ENCODE measurements at places on chromosomes 2 and 18.

DNA sequence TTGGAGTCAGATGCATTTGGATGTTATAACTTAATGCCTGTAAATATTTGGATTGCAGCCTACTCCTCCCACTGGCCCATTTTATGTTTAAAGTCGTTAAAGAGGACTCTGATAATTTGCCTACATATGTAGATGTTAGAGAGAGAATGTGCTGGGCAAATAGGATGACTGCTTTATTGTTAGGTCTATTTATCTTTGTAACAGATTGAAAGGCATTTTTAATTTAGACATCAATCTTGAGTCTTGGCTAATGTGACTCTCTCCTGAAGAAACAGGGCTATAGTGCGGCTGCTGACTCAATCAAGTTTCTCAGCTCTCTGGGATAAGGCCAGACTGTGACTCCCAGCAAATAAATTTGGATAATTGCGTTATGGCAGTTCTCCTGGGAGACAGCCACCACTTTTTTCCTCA lies 1101.4 kb downstream of the CBLN2 start:
- DNase-seq: no peak

- no peak for DNase-seq
Measured at GRCh38 chr2:120374821-120375220, 28.9 kb downstream of the INHBB start.

GRCh38 chr18:4581966-4582365 lies 126.9 kb upstream of the DLGAP1 start:
- no peak for DNase-seq

- no peak for DNase-seq
Measured at GRCh38 chr2:13667415-13667757, 950.6 kb downstream of the TRIB2 start.

GRCh38 chr2:208062113-208062512 lies 36.8 kb upstream of the PLEKHM3 start:
- no peak for DNase-seq

GRCh38 chr18:55124078-55124763 lies 165.0 kb upstream of the CCDC68 start:
- DNase-seq: no peak

DNA sequence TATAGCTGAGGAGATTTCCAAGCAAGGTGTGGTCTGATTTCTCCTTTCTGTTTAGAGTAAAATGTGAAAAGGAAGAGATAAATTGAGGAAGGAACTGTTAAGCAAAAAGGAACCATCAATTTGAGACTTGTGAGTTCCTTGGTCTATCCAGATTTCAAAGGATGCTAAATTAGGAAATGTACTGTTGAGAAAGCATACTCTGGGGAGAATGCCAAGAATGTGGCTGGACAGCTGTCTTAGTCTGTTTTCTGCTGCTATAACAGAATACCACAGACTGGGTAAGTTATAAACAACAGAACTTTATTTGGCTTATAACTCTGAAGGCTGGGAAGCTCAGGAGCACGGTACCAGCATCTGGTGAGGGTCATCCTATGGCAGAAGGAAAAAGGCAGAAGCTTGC lies 1097.2 kb downstream of the TDRD15 start:
- no peak for DNase-seq

DNA sequence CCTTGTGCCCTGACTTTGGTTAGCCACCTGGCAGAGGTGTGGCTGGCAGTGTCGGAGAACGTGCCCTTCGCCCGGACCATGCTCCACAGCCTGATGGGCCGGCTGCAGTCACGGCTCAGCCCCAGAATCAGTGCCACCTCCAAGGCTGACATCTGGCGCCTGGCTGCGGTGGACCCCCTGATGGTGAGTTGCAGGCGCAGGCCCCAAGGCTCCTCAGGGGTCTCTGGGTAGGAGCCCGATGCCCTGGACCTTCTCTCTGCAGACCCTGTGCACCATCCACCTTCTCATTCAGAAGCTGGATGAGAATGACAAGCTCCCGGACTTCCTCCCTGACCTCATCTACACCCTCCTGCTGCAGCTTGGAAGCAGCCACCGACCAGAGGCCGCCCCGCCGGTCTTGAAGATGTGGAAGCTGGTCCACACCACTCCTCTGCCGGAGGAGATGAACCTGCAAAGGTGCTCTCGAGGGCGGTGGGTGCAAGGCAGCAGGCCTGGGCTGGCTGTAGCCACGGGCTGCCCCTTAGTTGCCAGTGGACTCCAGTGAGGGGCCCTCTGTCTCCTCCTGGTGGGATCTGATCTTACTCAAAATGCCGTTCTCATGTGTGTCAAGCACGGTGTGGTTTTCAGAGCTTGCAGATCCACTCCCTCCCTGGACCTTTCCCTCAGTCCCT lies 32.1 kb downstream of the HJURP start:
- DNase-seq: no peak

GRCh38 chr2:48471048-48471474 lies 58.9 kb upstream of the STON1 start:
- no peak for DNase-seq

DNA sequence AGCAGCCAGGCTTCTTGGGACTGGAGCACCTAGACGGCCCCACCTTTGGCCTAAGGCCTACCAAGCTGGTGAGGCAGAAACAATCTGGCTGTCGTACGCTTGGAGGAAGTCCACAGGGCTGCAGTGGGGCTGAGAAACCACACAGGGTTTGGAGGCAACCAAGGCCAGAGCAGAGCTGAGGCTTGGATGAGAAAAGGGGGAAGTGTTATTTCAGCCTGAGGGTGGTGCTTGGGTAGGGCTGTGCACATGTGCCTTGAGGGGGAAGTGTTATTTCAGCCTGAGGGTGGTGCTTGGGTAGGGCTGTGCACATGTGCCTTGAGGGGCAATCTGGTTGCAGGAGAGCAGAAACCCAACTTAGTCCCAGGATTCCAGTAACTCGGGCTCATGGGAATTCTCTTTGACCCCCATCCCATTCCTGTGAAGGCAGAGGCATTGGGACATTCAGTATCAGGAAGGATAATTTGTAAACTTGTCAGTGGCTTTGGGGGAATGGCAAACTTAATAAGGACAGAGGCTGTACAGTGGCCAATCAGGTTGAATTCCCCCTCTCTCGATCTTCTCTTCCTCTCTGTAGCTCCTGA lies 971 bp upstream of the FBXO41 start:
- no peak for DNase-seq

DNA sequence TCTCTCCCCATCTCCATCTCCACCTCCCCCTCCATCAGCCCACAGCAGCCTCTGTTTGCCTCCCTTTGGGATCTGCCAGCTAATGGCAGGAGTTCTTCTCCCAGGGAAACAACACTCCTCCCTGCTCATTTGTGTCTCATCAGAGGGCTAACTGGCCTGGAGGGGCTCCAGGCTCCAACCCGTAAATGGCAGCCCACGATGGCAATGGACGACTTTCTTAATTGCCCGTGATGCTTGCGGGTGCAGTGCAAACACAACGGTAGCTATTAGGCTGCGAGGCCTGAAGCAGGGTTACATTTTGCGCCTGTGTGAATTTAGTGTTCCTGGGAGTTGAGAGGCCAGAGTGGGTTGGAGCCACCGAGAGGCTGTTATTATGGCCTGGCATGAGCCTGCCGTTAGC lies 285.1 kb downstream of the TNS1 start:
- no peak for DNase-seq

GRCh38 chr2:28586867-28587266 lies 91.0 kb downstream of the PLB1 start:
- peak; percentile 51 for DNase-seq

Measured in CD4-positive, alpha-beta T cell (primary cell).